ENCODE measurements at places on chromosomes 4 and X.

GRCh38 chr4:107870916-107871786, 46.4 kb downstream of the SGMS2 start:
- no peak for DNase-seq

DNA sequence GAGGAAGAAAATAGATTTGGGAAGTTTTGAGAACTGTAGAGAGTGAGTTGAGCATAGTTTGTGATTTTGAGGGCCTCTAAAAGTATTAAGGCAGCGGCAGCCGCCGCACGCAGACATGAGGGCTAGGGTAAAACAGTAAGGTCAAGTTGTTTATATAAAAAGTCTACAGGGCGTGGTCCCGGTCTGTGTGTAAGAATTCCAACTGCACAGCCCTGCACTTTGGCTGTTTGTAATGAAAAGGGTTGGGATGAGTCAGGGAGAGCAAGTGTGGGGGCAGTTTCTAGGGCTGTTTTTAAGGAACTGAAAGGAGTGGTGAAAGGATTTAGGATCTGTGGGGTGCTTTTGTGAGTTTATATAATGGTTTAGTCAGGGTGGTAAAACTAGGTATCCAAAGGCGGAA, 55.0 kb downstream of the BEX3 start:
- no peak for DNase-seq

GRCh38 chr4:108113229-108113628, 55.5 kb downstream of the LEF1 start:
- DNase-seq: peak; percentile 62

GRCh38 chr4:3176367-3177229, 72.4 kb upstream of the MSANTD1 start:
- DNase-seq: no peak

GRCh38 chrX:87736576-87736975, 219.0 kb downstream of the KLHL4 start:
- DNase-seq: no peak

GRCh38 chr4:2940267-2941137, 22.7 kb downstream of the NOP14 start:
- DNase-seq: no peak

DNA sequence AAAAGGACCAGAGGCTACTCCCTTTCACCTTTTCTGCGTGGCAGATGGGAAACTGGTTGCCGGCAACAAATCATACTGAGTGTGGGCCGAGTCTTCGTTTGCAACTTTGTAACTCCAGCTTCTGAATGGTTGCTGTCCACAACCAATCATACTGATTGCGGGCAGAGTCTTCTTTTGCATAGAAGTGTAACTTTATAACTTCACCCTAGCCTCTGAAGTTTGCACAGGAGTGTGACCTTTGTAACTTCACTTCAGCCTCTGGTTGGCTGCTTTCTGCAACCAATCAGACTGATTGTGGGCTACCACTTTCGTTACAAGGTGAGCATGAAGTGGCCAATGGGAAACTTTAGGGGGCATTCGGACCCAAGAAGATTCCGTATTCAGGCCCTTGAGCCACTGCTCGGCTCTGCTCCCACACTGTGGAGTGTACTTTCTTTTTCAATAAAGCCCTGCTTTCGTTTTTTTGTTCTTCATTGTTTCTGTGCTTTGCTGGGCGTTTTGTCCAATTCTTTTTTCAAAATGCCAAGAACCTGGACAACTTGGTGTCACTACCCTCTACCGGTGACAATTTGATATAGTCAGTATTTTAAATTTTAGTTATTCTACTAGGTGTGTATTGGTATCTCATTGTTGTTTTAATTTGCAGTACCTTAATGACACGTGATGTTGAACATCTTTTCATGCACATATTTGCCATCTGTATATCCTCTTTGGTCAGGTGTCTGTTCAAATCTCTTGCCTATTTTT, 9.0 kb upstream of the PAGE5 start:
- DNase-seq: no peak

DNA sequence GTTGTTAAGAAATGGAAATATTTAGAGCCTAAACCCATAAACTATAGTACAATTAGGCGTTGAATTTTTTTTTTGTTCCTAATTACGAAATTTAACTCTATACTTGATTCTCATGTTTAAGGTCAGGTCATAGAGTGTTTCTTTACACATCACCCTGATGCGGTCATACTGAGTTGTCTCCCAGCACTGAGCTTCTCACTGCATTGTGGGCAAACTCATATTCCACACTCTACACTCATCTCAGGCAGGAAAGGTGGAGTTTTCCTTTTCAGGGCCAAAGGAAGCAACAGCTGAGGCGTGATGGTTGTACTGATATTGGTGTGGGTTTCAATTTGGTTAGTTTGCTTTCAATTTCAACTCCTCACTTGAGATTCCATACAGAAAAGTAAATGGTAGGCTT, 75.4 kb downstream of the FAT4 start:
- no peak for DNase-seq

- no peak for DNase-seq
Measured at GRCh38 chrX:12439416-12439815, 301.1 kb downstream of the FRMPD4 start.

DNA sequence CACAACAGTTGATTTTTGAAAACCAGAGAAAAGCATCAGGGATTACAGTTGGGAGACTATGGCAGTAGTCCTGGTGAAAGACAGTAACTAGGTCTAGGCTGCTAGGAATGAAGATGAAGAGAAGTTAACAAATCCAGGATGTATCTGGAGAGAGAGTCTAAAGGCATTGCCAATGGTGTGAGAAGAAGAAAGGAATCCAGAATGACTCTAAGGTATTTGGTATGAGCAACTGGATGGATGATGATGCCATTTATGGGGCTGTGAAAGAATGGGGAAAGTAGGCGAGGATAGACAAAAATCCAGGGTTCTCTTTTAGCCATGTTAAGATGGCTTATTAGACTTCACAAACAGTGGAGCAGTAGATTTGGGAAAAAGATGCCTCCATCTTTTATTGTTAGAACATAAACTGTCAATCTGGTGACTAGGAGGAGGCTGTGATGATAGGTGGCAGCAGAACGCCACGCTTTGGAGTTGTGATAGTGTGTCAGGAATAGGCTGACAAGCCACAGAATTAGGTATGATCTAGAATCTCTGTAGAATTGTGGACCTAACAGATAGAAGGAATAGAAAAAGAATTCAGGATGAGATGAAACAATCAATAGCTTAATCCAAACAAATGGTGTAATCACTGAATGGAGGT, 27.3 kb upstream of the JADE1 start:
- peak; percentile 61 for DNase-seq

GRCh38 chrX:1582686-1583437, 8.5 kb upstream of the AKAP17A start:
- peak; percentile 36 for DNase-seq

GRCh38 chr4:679629-680028, 5.3 kb downstream of the MYL5 start:
- DNase-seq: no peak

DNA sequence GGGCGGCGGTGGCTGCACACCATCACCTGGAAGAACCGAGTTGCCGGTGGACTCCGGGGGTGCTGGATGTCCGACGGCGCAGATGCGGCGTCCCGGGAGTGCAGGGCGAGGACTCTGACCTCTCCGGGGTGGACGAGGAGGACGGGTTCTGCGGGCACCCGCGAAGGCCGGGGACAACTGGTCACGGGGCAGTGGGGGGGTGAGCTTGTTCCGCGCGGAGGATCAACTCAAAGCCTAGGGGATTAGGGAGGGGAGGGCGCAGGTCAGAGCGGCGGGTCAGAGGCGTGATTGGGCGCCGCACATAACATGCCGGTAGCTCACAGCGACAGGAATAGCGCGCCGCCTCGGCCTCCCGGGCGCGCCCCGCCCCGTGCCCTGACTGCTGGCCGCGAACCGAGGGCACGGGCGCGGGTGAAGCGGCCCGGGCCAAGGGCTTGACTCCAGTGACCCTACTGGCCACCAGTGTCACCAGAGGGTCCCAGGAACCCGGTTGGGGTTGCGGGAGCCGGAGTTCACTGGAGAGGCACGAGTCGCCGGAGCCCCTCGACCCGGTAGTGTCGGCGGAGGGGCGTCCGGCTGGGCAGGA, at the start of gene KLHL34:
Gene KLHL34, minus strand, starts transcription at position 179 of the 586 bp plus-strand sequence. CDS start 542 bp downstream, outside the sequence.
- DNase-seq: no peak

GRCh38 chr4:56821381-56822243, at the start of gene SPINK2:
TSS of gene SPINK2 (minus strand) at chr4:56821701. CDS start at chr4:56821662, 39 bp downstream.
- DNase-seq: peak; percentile 63

DNA sequence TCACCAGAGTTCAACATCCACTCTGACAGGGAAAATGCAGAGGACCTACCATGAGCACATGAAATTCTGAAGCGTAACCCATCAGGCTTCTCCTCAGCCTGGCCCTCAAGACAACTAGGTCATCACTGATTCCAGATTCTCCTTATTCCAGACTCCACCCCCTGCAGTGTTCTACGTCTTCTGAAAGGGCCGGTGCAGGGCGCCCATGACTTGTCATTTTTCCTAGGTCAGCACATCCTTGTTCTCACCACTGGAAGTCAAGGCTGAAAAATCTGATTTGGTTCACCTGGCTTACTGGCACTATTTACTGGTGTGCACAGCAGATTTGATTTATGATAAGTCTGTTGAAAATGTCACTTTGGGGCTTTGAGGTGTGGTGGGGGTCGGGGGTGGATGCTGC, 140.9 kb upstream of the KLF3 start:
- DNase-seq: no peak

DNA sequence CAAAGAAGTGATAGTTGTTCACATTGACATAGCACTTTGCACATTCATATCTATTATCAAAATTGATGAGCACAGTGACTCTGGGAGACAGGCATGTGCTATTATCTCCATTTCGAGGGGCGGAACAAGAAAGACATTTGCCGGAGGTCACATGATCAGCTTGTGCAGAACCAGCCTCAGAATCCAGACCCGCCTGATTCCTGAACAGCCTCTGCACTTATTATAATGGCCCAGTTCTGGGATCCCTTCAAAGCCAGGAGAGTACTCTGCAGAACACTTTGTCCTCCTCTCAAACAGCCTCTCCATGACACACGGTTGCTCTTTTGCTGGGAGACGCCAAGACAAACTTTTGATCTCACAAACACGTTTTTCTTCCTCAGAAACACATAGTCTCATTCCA, 48.4 kb downstream of the RWDD4 start:
- no peak for DNase-seq

- DNase-seq: no peak
Measured at GRCh38 chrX:97797076-97797475, 913.4 kb downstream of the RPA4 start.

- DNase-seq: no peak
Measured at GRCh38 chr4:151418385-151418784, 9.4 kb downstream of the FHIP1A start.

- DNase-seq: no peak
Measured at GRCh38 chrX:19569930-19570329, 54.6 kb upstream of the MAP3K15 start.
